Spleen (tissue), 13 donors: ENCODE measurements at places on chromosomes 6 and 20. TPM values are rescaled to one million over a fixed set of nuclear protein-coding genes. Genes with fewer than 3 reads are reported as not detected.

DNA sequence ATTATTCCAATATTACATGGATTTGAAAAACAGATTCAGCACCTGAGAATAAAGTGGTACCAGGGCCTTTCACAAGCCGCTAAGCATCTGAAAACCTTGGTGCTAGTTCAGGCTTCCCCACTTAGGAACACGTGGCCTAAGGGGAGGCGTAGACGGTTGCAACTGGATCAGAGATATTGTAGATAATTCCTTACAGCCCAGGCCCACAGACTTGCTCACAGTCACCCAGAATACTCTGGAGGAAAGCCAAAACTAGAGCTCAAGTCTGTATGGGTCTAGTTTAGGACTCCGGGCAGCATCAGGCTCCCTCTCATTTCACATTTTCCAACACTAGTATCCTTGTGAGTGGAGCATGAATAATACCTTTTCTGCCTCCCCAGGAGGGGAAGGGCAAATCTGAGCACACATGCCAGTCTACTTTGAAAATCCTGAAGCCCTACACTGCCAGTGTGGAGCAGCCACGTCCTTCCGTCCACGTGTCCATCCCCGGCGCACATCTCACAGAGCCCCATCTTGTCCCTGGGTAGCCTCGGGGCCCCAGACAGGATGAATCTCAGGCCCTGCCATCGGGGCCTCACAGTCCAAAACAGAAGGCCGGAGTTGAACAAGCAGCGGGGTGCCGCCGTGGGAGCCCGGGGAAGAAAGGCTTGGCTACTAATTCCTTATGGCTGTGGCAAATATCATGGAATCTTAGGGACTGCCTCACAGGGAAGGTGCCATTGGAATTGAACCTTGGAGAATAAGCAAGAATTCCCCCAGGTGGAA lies 299.3 kb downstream of the NRN1 start:
- no peak for DNase-seq

- peak; percentile 67 for DNase-seq
Observed at GRCh38 chr20:50586531-50587232, 76.5 kb downstream of the PTPN1 start.

GRCh38 chr20:31474758-31475427 lies at the start of the genes DEFB124 and REM1:
Gene DEFB124 (minus strand): TSS chr20:31475127. CDS start chr20:31473013, 2,114 bp downstream.
Gene REM1 (plus strand): TSS chr20:31475288. CDS start chr20:31476446, 1,158 bp downstream.
- DNase-seq = no peak

DNA sequence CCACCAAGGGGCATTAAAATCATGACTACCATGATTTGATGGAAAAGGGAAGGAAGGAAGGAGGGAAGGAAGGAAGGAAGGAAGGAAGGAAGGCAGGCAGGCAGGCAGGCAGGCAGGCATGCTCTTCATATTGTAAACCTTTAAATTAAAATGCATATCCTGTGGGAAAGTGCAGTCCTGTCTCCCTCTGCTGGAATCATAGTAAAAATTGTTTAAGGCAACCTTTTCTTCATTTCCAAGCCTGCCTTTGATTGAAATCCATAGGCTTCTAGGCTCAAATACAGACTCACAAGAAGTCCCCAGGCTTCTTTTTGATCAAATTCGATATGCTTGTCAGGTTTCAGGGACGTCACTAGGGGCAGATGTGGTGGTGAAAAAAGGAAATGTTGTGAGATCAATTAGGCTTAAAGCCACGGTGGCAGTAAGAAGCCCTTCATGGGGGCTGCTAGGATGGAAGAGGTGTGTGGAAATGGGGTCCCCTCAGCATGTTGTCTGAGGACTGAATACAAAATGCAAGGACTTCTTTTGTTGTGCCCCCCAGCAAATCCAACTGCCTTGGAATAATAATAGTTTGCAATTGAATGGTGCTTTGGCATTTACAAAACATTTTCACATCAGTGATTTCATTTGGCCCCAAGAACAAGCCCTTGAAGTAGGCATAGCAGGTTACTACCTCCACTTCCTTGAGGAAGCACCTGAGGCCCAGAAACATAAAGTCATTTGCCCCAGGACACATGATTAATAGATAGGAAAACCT lies 25.6 kb upstream of the GABRR1 start:
- no peak for DNase-seq

GRCh38 chr20:44761423-44761822 lies 15.8 kb downstream of the KCNK15 start:
- DNase-seq = no peak

DNA sequence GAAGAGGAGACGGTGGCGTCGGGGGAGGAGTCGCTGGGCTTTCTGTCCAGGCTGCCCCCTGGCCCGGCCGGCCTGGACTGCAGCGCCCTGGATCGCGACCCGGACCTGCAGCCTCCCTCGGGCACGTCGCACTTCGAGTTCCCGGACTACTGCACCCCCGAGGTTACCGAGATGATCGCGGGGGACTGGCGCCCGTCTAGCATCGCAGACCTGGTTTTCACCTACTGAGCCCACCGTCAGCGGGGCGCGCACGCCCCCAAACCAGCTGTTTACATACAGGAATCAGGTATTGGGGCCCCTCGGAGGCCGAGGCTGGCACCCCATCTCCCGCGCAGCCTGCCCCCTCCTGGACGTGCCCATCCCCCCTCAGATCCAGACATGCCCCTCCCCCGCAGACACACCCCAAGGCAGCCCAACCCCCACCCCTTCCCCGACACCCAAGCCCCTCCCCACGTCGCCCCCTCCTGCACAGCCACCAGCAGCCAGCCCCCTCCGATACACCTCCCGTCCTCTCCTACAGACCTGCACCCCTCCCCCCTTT lies 1.4 kb downstream of the SOX12 start:
- DNase-seq = peak; percentile 92

GRCh38 chr6:107125771-107126170 lies 10.5 kb upstream of the BEND3 start:
- DNase-seq = no peak

- no peak for DNase-seq
Observed at GRCh38 chr20:43349841-43350240, 107.9 kb upstream of the SRSF6 start.

DNA sequence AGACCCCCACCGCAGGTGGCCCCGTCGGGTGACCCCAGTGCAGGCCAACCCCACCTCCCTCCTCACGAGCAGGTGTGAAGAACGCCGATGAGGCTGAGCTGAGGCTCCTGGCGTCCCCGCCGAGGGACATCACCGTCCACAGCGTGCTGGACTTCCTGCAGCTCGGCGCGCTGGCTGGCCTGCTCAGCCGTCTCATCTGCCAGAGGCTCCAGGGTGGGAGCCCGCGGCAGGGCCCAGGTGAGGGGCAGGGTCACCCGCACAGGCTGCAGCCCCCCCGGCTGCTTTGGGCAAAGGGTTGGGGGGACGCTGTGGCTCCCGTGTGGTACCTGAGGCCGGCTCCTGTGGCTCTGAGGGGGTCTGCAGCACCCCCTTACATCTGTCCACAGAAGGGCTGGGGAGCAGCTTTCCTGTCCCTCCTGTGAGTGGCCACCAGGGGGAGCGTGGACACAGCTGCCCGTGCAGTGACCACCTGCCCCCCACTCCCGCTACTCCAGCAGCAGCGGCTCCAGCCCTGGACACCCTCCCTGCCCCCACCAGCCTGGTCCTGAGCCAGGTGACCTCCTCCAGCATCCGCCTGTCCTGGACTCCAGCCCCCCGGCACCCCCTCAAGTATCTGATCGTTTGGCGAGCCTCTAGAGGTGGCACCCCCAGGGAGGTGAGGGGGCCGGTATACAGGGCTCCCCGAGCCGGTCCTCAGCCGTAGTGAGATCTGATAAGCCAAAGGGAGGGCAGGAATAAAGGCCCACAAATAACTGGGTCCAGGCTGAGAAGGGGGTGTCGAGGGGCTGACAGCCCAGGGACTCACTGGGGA lies 16.5 kb downstream of the COL20A1 start:
- no peak for DNase-seq

DNA sequence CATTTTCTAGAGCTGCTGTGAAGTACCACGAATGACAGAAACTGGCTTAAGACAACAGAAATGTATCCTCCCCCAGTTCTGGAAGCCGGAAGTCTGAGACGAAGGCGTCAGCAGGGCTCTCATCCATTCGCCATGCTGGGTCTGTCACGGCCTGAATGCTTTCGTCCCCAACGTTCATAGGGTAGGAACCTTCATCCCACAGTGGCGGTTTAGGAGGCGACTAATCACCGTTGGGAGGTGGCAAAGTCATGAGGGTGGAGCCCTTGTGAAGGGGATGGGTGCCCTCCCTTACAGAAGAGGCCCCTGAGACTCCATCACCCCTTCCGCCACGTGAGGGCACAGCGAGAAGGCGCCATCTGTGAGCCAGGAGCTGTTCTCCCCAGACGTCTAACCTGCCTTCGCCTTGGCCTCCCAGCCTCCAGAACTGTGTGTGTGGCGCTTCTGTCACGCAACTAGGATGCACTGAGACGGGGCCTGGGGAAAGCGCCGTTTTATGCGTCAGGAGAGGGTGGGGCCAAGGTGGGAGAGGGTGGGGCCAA lies 250.3 kb downstream of the TTLL2 start:
- no peak for DNase-seq

DNA sequence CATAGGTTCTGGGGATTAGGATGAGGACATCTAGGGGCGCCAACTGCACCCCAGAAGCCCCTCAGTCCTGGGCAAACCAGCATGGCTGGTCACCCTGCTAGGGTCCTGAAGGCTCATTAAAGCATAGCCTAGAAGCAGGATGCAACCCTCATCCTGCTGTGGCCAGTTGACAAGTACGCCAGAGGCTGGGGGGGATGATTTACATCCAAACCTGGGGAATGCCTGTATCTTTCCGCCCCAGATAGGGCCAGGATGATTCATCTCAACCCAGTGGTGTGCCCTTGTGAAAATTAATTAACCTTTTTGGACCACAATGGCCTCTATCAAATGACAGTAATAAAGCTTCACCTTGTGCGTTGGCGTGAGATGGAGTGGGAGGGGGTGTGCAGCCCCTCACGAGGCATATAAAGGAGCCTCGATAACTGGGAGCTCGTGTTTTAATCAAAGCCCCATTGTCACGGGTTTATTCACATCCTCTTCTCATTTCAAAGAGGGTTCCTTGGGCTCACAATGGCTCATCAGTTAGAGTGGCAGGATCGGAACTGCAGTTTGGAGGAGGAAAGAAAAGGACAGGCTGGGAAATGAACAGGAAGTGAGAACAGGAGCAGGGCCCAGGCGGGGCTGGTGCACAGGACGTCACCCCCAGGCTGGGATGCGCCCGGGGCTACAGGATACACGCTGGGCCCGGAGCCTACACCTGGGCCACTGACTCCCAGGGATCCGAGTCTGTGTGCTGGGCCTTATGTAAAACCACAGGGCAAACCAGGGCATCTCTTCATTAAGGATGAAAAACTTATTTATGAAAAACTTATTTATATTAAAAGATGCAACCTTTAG lies 121.8 kb upstream of the PHACTR3 start:
- DNase-seq = peak; percentile 35

GRCh38 chr6:105592329-105592728 lies 189.4 kb upstream of the PREP start:
- no peak for DNase-seq

DNA sequence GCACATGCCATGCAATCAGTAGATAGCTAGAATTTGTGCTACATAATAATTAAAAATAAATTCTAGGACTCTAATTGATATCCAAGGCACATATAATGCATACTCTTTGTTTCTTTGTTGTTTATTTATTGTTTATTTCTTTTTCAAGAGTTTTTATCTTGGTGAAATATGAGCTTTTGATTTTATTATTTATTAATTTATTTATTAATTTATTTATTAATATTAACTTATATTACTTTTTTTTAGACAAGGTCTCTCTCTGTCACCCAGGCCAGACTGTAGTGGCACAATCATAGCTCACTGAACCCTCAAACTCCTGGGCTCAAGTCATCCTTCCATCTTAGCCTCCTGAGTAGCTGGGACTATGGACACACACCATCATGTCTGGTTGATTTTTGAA lies 519.9 kb downstream of the HAO1 start:
- DNase-seq = no peak

DNA sequence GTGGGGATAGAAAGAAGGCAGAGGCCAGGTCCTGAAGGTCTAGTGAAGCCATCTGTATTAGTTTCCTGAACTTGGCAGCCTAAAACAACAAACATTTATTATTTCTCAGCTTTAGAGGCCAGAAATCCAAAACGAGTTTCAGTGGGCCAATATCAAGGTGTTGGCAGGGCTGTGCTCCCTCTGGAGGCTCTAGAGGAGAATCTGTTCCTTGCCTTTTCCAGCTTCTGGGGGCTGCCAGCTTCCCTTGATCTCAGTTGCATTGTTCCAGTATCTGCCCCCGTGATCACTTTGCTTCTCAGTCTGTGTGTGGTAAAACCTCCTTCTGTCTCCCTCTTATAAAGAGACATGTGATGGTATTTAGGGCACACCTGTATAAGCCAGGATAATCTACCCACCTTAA lies 82.4 kb downstream of the MAFB start:
- no peak for DNase-seq

- DNase-seq = no peak
Observed at GRCh38 chr6:10302566-10303235, 112.2 kb downstream of the TFAP2A start.

- no peak for DNase-seq
Observed at GRCh38 chr20:10553326-10553984, 118.3 kb downstream of the SLX4IP start.

- peak; percentile 85 for DNase-seq
Observed at GRCh38 chr6:15400572-15401004, 154.7 kb downstream of the JARID2 start.

DNA sequence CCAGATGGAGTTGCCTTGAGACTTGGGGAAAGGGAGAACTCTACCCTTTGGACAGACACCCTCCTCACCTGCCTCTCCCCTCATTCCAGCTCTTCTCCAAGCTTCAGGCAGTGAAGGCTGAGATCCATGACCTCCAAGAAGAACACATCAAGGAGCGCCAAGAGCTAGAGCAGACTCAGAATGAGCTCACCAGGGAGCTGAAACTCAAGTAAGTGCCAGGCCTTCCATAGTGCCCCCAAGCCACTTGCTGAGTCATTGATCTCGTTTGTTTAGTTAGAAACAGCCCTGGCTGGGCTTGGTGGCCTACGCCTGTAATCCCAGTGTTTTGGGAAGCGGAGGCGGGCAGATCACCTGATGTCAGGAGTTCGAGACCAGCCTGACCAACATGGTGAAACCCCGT lies 39.2 kb downstream of the KIF3B start:
- DNase-seq = no peak

GRCh38 chr20:33753763-33754162 lies 22.0 kb downstream of the ZNF341 start:
- no peak for DNase-seq

DNA sequence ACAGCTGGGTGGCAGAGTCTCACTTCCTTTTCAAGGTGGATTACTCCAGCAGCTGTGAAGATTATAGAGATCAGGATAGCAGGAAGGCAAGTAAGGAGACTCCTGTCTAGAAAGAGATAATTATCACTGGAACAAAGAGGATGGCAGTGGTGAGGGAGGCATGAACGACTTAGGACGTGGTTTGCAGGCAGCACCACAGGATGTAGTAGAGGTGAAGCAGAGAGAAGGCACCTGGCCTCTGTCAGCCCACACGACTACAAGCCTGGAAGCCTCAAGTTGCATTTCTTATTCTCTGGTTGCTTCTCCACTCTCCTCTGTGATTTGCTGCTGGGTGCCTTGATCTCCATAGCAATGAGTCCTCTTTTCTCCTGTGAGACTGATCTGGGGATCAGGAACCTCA lies 62.7 kb downstream of the TSHZ2 start:
- DNase-seq = no peak

TUBE1 gene
- total RNA-seq = 15.6 TPM

EYS gene
- 0.34 TPM for total RNA-seq

NOX3 gene
- total RNA-seq = not detected

SRMS gene
- 1.5 TPM for total RNA-seq

SDHAF4 gene
- 6.8 TPM for total RNA-seq

RAB32 gene
- 39.3 TPM for total RNA-seq

TREM2 gene
- 0.97 TPM for total RNA-seq
